ENCODE measurements at places on chromosomes 1 and 21. TPM values are rescaled to one million over a fixed set of nuclear protein-coding genes. Genes with fewer than 3 reads are reported as not detected.

- DNase-seq = no peak
Measured at GRCh38 chr1:9385801-9386573, 93.3 kb downstream of the SPSB1 start.

DNA sequence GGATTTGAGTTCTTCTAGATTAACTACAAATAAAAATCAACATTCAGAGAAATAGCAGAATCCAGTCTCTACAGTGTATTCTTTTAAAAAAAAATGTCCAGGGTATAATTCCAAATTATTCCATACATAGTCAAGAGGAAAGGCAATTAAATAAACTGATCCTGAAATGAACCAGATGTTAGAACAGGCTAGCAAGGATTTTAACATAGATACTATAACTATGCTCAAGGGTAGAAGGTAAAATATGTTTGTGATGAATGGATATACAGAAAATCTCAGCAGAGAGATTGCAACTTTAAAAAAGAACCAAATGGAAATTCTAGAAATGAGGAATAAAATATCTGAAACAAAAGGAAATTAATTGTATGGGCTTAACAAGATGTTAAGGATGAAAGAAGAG is 32.4 kb downstream of the CYYR1 start:
- no peak for DNase-seq

- no peak for DNase-seq
Measured at GRCh38 chr1:226069811-226070489, 7.4 kb downstream of the H3-3A start.

DNA sequence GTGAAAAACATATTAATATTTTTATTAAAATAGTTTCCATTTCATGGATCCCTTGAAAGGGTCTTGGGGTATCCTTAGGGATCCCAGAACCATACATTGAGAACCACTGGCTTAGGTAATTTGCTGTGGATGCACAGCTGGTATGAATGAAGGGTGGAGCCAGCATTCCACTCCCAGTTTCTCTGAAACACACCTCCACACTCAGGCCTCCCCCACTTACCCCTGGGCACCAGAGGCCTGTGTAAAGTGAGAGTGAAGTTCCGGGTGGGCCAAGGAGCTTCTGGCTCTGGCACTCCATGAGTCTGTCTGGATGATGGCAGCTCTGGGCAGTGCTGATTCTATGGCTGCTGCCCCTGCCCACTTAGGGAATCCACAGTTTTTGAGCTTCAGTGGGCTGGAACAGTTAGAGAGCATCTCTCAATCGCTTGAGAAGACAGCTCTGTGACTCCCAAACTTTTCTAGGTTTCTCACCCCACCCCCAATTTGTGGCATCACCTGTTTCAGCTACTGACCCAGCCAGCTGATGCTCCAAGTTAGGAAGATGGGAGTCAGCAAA is 57.8 kb upstream of the CD1D start:
- no peak for DNase-seq

GRCh38 chr1:193366764-193367507 is 180.5 kb upstream of the B3GALT2 start:
- DNase-seq = no peak

- peak; percentile 73 for DNase-seq
Measured at GRCh38 chr1:39395357-39395831, 96.0 kb upstream of the BMP8A start.

DNA sequence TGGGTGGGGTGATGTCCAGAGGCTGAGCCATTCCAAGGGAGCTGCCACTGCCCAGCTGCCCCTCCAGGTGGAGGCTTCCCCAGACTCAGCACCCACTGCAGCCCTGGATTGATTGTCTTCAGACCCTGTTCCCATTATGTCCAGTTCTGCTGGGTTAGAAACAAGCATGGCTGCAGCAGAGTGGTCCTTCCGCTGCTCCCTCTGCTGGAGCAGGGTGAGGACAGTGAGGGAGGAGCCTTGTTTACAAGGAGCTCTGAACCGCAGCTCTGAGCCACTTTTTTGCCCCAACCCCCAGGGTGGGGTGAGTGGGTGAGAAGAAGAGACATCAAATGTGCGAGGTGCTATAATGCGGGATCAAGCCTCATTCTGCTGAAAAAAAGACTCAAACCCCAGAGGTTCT is 2.3 kb downstream of the TNNT2 start:
- no peak for DNase-seq

DNA sequence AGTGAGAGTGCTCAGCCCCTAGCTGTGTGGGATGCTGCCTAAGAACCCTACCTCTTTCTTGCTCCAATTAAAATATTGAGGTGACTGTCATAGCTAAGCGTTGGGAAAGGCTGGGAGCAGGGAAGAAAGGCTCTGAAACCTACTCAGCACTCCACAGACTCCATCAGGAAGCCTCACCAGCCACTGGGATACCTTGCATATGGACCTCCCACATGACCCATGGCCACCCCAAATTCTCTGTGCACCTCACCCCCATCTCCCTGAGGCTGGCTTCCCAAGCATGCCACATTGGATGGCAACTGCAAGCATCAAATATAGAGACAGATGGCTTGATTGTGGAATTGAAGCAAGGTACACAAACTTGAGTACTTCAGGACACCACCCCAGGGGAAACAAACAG is 41.8 kb downstream of the FLVCR1 start:
- DNase-seq = no peak

DNA sequence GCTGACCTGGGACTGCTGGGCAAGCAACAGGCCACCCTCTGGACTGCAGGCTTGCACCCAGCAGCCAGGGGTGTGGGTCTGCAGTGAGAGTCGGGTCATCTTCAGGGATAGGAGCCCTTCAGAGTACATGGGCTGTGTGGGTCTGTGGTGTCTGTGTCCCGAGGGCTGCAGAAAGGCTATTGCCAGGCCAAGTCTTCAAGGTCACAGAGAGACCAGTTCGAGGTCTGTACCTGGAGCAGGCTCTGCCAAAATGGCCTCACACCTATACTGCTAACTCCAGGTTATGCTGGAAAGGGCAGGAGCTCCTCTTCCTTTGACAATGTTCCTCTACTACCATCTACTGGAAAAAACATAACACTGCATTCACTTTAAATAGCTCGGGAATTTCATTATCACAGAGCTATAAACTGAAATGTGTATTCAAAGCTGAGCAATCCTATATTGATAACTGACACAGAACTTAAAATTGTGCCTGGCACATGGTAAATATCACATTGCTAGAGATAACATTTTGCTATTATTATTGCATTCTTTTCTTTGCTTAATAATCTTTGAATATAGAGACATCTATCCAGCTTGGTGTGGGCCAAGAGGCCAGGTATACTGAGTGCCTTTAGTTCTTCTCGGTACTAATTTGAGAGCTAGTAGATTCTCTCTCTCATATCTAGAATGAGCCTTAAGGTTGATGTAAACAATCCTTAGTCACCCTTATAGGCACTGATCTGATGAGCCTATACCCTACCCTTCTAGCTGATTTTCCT is 6.9 kb upstream of the DNAH14 start:
- DNase-seq = peak; percentile 13

DNA sequence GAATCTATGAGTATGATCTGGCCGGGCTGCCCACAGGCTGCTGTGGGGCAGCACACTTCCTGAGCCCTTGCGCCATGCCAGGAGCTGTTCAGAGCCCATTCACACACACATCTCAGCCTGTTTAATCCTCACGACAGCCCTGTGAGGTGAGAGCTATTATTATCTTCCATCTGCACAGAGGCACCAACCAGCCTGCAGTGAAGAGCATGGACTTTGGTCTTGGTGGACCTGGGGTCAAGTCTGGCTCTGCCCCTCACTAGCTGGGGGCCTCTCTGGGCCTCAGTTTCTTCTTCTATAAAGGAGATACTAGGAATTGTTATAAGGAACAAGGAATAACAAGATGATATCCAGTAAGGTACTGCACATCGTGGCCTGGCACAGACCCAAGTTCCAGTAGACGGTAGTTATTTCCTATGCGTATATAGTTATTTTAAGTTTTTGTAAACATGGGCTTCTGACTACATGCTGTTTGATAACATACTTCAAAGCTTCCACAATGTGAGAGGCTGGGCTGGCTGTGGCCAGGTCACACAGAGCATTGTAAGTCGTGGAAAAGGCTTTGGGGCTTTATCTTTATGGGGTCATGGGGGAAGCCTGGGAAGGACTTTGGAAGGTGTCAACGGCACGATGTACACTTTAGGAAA is 3.4 kb upstream of the PADI2 start:
- DNase-seq = no peak

DNA sequence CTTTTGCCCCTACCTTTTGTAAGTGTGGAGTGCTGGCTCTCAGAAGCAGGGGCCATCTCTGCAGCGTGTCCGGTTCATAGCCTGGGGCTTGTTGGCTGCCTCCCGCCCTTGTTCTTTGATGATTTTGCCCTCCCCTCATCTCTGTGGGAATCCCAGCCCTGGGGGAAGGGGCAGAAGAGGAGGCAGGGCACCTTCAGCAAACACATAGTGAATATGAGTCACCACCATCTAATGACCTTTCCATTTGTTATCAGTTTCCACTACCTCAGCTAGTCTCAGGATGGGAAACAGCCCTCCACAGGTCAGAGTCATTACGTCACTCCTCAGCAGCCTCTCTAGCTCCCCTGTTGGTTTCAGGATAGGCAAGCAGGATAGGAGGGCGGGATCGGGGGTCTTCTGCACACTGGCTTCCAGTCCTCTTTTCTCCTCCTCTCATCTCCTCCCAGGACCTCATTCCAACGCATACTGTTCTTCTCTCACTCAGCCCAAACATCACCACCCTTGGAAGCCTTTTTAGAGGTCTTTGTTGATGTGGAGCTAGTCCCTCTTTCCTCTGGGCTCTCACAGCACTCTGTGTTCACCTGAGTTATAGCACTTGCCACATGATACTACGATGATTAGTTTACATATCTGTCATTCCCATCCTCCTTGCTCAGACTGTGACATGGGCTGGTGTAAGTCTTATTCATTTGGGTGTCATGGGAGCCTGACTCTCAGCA is 15.8 kb downstream of the GADD45A start:
- DNase-seq = no peak

DNA sequence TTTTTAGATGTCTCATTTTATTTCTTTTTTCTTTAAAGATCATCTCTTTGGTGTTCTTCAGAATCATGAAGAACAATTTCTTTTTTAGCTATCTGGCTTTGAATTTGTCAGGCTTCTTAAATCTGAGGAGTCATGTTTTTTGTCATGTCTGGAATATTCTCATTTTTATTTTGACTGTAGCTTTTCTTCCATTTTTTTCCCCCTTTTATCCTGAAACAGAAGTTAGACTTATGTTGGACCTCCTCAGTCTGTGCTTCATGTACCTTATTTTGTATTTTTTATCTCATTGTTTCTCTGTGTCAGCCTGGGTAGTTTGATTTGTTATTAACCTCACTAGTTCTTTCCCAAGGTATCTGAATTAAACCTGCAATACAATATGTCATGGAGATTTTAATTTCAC is 319.2 kb upstream of the ADGRL4 start:
- DNase-seq = no peak

GRCh38 chr1:42429603-42430002 is 26.2 kb downstream of the ZMYND12 start:
- DNase-seq = no peak

DNA sequence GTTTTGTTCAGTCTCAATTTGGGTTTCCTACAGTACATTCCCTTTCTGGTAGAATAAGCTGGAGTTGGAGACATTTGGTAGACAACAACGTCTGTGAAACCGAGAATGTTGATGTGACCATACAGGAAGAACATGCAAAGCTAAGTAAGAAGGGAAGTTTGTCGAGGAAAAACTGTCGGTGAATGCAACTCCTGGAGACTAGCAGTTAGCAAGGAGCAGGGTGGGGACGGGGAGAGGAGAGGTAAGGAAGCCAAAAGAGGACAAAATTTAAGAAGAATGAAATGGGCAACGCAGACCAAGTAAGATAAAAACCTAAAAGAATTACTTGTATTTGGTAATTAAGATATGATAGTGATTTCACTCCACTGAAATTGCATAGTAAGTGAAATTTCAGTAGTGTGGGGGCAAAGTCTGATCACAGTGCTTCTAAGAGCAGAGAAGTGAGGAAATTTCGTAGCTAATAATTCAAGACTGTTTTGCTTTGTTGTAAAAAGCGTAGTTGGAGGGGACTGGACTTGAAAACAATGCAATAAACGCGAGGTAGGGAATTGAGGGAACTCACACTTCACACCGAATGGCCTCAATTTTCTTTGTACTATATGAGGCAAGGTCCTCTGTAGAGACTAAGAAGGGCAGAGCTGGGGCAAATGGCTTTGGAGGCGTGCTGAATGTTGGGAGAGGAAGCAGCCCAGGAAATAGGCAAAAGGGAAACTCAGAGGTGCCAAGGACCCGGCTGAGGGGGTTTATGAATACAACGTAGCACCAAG is 787 bp upstream of the GIPC2 start:
- no peak for DNase-seq

DNA sequence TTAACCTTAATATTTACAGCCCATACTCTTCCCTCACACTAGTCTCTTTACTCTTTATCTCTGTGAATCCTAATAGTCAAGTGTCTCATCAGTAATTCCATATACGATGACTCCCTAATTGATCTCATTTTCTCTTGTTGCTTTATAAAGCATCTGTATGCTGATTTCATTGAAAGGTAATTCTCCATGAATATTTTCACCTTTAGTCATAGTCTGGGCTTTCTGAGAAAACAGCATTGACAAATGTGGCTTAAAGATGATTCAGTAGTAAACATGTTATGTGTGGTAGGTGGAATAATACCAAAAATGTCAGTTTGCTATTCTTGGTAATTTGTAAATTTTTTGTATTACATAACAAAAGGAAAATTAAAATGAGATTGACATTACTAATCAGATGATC is 1176.5 kb downstream of the NCAM2 start:
- DNase-seq = no peak

DNA sequence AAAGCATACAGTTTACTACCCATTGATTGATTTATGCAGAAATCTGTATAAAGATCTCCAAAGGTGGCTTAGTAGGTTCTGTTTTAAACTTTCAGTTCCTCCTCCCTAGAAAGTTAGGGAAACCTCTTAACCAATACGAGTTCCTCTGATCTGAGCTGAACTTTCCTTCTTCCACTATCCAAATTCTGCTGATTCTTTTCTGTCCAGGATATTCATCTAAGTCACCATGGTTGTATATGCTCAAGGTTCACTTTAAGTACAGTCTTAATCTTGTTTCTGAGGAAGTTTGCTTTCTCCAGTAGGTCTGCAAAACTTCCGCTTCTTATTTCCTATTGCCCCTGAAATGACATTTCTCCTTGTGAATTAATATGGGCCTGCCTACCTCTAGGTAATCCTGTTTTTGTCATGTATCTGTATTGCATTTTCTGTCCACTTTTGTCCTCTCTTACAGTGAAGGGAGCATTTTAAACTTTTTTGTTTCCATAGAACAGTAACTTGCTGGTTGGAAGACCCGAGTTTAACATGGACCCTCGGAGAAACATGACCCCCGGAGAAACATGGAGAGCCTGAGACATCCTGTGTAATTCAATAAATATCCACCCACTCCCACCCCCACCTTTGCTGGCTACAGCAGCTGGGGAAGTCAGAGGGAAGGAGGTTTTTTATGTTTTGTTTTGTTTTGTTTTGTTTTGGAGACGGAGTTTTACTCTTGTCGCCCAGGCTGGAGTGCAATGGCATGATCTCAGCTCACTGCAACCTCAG is 16.7 kb upstream of the TUT4 start:
- no peak for DNase-seq

RCAN3 gene
- 1.6 TPM for polyA plus RNA-seq

SYT14 gene
- polyA plus RNA-seq = 3.6 TPM

KIAA0040 gene
- polyA plus RNA-seq = 13.2 TPM

LCE1B gene
- polyA plus RNA-seq = not detected

RNF19B gene
- 10.6 TPM for polyA plus RNA-seq

ST6GALNAC5 gene
- polyA plus RNA-seq = not detected

RHD gene
- polyA plus RNA-seq = 0.14 TPM

NEK2 gene
- 9.4 TPM for polyA plus RNA-seq

KLHDC9 gene
- polyA plus RNA-seq = not detected

Data from muscle of arm (tissue), 14 donors.